Stimulated activated CD4-positive, alpha-beta T cell treated with anti-CD3 and anti-CD28 coated beads, Interleukin-1b, Interleukin-23, amount 100 ng/mL, for 1 hour (primary cell): ENCODE measurements at places on chromosomes 4 and X.
A peak's percentile ranks its signal among the peaks of the same experiment; 100 is the strongest.

- DNase-seq: no peak
Observed at GRCh38 chrX:106201502-106202178, 33.5 kb downstream of the PWWP3B start.

DNA sequence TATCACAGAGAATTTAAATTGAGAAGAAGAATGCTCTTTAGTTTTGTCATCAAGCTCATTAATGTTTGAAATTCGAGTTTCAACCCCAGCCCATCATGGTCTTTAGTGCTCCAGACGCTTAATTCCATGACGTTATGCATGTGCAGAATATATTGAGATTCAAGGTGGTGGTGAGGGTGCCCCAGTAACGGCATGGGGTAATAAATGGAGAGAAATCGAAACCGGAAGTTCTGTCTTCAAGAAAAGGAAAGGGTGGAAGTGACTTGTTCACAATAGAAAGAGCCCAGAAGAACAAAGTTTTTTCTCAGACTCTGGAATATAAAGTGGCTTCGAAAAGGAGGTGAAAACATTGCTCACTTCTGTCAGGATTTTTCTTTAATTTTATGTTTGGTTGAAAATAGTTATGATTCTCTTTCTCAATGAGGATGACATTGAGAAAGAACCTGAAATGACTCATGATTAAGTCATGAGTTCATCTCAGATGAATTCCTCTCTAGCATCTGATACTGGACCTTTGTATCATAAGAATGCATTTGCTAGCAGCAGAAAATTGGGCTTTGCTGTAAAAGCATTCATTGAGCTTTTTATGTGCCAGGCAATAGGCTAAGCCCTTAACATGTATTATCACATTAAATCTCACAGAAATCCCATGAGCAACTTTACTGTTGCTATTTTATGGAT lies 779 bp upstream of the DDX60L start:
- DNase-seq: peak; percentile 6

GRCh38 chrX:30592831-30593230 lies 15.3 kb upstream of the TASL start:
- DNase-seq: no peak

DNA sequence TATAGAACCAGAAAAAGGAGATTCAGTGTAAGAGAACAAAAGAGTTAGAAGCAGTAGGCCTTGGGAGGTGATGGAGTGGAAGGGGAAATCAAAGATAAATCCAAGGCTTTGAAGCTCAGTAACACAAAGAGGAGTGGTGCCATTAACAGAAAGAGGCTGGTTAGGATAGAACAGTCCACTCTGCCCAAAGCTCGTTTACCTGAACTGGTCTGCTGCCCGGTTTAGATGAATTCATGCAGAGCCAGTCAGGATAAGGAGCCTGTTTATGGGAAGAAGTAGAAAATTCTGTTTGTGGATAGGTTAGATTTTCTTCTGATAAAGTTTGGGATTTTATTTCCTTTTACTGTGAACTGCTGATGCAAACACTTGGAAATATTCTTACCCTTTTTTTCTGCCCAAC lies 80.6 kb downstream of the HMGB2 start:
- no peak for DNase-seq

- DNase-seq: no peak
Observed at GRCh38 chrX:80334583-80334982, 85.7 kb upstream of the TENT5D start.

GRCh38 chr4:110184791-110185155 lies 13.6 kb downstream of the ELOVL6 start:
- DNase-seq: no peak
